ENCODE measurements at places on chromosomes 11 and 22.

DNA sequence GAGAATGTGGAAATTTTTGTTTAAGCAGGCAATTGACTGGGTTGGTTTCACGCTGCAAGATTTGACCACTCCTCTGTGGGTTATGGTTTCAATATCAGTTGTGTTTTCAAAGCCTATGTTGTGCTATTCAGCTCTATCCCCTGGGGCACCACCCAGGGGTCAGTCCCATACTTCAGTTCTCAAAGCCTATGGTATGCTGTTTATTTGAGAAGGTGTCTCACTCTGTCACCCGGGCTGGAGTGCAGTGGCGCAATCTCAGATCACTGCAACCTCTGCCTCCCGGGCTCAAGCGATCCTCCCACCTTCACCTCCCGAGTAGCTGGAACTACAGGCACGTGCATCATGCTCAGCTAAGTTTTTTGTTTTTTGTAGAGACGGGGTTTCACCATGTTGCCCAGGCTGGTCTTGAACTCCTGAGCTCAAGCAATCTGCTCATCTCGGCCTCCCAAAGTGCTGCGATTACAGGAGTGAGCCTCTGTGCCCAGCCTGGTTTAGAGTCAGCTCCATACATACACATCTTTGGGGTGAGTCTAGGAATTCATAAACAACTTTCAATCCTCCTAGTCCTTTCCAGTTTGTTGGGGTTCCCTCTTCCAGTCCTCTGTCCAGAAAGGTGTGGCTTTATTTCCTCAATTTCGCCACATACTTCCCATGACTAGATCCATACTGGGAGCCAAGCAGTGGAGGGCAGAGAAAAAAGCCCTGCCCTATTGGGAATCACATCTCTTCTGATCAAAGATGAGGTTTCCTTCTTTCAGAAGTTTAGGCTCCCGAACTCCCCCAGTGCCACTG, 35.0 kb upstream of the MAPK1 start:
- DNase-seq, result no peak

DNA sequence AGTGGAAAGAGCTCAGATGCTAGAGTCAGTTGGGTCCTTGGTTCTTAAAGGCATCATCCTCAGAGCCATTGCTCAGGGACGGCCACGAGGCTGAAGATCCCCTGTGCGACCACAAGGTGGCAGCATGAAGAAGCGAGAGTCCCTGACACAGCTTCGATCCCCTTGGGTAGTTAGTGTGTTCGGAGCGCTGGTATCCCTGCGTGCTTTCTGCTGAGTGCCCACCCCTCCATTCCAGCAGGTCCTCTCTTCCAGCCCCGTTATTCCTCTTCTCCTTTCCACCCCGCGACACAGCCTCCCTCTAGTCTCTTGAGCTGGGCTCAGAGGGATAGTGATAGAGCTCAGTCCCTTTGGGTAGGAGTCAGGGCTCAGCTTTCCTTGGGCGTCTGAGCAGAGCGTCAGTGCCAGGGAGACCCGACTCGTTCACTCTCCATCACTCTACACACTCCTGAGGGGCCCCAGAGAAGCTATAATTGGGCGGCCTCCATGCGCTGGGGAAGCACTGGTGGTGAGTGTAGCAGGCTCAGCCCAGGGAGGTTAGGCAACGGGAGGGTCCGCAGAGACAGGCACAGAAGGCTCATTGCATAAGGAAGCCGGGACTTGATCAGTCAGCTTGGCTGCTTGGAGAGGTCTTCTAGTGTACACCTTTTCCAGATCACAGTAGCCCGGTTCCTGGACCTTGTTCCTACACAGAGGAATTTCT, at the start of gene OR51D1:
OR51D1 (plus strand) TSS at position 516 of the 700 bp plus-strand sequence. CDS start 2,314 bp downstream, outside the sequence.
- peak; percentile 50 for DNase-seq

DNA sequence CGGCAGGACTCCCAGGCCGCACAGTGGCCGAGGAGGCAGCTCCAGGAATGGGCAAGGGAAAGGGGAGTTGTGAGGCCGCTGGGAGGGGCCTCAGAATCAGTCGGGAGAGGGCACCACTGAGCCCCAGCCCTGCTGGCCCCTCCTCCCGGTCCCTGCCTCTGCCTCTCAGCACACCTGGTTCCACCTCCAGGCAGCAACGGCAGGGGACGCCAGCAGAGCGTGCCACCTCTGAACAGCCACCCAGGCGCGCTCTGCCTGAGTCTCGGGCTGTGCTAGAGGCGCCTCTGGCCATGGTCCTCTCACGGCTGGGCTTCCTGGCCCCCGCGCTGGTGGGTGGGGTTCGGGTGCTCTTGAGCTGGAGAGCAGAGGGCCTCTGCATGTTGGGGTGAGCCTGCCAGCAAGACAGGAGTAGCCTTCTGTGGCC, 33.0 kb downstream of the MOB2 start:
- DNase-seq, result peak; percentile 17

DNA sequence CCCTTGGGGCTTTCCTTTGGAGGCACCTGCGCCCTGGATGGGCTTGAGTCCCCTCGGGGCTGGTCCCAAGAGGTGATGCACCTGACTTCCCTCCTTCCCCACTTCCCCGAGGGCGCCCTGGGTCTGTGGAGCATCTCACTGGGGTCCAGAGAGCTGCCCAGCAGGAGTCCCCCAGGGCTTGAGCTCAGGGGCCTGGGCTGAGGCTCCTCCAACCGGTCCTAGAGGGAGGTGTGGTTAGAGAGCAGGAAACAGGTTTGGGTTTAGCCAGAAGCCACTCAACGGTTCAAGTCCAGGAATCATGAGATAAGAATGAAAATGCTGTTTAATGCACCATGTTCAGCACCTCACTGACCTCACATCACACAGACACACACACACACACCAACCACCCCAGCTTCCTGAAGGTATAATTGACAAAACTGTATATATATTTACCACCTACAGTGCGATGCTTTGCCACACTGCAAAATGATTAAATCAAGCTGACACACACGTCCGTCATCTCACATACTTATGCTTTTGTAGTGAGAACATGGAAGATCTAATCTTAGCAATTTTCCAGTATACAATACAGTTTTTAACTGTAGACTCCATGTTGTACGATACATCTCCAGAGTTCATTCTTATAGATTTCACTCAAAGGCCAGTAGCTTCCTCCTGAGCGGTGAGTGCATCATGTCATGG, 628 bp upstream of the IGLL1 start:
- DNase-seq, result no peak

GRCh38 chr22:30436196-30436595, 10.6 kb downstream of the MTFP1 start:
- no peak for DNase-seq

DNA sequence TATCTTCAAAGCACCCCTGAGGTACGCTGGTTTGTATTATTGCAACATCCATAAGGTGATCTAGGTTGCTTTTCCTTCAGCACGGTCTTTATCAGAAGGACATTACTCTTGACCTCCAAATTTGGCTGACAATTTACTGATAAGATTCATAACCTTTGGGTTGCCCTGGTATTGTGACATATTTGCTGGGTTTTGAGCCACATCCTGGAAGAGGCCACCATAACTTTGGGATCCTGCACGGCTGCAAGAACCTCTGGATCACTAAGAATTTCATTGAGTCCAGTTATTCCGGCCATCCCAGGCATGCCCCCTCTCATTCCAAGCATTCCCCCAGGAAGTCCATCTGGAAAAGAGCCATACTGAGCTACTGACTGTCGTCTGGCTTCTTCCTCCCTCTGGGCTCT, 6.5 kb upstream of the PLET1 start:
- DNase-seq, result no peak

DNA sequence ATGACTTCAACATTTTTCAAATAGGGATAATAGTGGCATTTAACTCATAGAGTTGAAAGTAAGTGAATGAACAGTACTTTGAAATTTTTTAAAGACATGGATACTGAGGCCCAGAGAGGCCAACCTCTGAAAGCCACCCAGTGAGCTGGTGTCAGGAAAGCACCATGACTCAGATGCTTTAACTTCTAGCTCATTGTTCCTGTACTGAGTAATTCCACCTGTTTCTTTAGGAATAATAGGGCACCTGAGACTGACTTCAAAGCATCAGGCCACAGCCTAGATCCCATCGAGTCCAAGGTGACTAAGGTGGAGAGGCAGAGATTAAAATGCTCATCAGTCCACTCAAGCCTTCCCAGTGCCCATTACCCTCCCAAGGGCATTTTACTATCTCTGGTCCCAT, 491.8 kb upstream of the TENM4 start:
- no peak for DNase-seq

DNA sequence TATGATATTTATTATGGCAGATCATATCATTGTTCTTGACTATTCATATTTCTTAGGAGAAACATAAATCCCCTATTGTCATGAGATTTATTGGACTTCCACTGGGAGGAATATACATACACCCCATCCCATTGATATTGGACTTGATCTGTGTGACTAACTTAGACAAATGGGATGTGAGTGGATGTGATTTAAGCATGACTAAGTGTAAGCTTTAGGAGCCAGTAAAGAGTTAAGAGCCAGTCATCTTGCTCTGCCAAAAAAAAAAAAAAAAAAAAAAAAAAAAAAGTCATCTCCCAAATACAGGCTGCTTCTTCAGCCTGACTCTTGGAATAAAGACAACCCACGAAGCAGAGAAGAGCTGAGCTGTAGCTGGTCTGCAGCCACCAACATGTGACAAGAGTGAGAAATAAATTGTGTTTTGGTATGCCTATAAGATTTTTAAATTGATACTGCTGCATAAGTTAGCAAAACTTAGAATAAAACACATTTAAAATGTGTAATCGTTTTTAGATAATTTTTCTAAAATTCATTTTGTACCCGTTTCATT, 595.0 kb upstream of the LRRC4C start:
- DNase-seq, result no peak

DNA sequence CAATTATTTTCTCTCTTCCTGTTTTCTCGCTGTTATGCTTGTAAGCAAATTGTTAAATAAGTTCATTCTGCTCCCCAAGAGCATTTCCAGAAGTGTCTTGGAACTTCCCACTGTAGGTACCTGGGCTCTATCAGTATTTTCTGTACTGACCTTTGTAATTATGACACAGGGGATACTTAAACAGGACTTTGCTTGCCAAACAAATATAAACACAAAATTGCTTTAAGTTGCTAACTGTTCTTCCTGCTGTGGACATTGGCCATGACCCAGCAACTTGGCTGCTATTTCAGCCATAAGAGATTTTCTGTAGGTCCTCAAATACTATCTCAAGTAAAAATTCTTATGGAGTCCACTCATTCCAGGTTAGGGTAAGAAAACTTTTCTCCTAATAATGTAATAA, 30.1 kb downstream of the SYT9 start:
- no peak for DNase-seq

DNA sequence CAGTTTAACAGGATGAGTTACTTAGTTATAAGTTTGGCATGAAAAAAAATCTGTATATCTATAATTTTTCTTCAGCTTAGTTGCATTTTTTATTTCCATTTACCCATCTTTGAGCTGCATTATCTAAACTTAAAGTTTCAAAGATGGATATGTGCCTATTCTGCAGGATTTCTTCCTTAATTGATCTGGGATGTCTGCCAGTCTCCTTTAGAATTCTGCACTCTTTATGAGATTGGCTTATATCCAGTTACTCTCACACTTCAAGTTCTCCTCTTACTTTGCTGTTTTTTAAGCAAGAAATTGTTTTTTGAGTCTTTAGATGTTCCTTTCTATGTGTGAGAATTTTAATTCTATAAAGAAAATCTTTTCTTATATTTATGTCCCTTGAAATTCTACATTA, 5.1 kb upstream of the PDGFD start:
- no peak for DNase-seq

GRCh38 chr22:48417225-48418070, 1410.2 kb downstream of the BRD1 start:
- no peak for DNase-seq

- DNase-seq, result no peak
These were observed 13.8 kb downstream of the TSPAN32 start for GRCh38 chr11:2315395-2316168.

GRCh38 chr11:72553706-72554105, 119.4 kb upstream of the CLPB start:
- DNase-seq, result no peak

GRCh38 chr22:37746366-37747079, 49.7 kb downstream of the TRIOBP start:
- no peak for DNase-seq

DNA sequence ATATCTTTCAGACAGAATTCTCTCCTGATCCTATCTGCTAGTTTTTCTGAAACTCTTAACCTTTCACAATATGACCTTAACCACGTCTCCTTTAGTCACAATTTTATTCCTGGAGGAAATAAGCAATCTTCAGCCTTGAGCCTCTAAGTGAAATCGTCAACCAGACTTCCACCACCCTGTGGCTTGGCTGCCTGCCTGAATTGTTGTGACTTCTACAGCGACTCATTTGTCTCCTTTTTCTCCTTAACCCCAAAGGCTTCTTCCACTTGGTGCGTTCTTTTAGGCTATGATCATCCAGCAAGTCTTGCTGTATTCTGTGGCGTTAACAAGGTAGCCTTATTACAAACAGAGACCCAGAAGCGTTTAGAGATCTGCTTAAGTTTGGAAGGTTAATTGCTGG, 535.1 kb upstream of the ARHGAP42 start:
- DNase-seq, result no peak

DNA sequence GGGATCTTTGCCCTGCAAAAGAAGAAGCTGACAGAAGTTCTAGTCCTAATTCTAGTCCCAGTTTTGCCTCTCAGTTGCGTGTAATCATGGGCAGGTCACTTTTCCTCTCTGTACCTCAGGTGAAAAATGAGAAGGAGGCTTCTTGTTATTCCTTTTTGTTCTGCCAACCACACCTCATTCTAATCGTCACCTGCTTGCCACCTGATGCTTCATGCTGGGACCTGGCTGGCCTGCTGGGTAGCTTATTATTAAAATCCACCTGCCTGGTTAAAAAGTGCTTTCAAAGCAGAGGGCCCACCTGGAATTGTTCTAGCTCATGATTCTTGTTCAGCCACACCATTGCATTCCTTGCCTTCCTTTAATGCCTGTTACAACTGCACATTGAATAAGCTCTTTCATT, 8.4 kb upstream of the ALG8 start:
- DNase-seq, result no peak

GRCh38 chr22:47171441-47172221, 409.2 kb downstream of the TBC1D22A start:
- DNase-seq, result no peak
